ENCODE measurements at places on chromosomes 5 and 9.

- DNase-seq, result peak; percentile 93
Observed at GRCh38 chr9:78235762-78236550, at the start of gene CEP78. CEP78 (plus strand) TSS chr9:78236075; CDS start chr9:78236351, 276 bp downstream.

DNA sequence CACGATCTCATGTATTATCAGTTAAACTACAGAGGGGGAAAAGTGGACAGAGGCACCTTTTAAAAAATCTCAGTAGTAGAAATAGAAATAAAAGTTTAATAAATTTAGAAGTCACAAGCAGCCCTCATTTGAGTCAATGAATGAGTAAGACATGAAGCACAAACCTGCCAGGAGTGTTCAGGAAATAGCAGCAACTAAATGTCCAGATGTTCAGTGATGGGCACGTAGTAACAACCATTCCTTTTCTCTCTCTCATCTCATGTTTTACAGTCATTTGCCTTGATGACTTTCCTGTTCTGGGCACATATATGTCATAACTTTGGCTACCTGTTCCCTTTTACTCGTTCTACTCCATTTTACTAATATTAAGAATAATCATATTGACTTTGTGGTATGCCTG lies 17.7 kb downstream of the ISOC1 start:
- no peak for DNase-seq

DNA sequence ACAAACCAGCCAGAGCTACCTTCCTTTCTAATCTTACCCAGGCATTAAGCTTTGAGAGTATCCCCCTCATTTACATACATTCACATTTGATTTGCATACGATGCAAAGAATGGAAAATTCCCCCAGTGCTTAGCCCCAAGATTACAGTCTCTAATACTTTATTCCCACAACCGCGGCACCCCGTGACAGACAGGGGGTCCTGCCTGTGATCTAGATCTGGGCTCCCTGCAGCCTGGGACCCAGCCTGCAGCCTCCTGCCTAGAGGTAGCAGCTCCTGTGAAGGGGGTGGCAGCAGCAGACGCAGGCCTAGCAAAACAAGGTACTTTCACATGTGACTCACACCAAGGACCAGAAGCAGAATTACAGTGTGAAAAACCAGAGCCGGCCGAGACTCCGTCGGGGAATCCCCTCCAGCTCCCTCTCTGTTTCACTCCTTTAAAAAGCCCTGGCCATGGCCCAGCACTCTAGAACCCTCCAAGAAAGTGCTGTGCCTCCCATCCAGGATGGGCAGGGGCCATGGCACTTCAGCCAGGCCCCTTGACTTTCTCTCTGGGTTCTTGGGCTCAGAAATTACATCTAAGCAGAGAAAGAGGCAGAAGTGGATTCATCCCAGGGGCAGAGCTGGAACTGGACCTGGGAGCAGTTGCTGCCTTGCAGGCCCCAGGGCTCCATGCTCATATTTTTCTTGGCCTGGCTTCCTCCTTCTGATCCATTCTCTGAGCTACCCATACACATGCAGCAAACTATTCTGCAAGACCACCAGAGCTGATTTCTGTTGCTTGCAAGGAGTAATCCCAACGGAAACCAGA lies 14.0 kb upstream of the TCF7 start:
- DNase-seq, result peak; percentile 43

DNA sequence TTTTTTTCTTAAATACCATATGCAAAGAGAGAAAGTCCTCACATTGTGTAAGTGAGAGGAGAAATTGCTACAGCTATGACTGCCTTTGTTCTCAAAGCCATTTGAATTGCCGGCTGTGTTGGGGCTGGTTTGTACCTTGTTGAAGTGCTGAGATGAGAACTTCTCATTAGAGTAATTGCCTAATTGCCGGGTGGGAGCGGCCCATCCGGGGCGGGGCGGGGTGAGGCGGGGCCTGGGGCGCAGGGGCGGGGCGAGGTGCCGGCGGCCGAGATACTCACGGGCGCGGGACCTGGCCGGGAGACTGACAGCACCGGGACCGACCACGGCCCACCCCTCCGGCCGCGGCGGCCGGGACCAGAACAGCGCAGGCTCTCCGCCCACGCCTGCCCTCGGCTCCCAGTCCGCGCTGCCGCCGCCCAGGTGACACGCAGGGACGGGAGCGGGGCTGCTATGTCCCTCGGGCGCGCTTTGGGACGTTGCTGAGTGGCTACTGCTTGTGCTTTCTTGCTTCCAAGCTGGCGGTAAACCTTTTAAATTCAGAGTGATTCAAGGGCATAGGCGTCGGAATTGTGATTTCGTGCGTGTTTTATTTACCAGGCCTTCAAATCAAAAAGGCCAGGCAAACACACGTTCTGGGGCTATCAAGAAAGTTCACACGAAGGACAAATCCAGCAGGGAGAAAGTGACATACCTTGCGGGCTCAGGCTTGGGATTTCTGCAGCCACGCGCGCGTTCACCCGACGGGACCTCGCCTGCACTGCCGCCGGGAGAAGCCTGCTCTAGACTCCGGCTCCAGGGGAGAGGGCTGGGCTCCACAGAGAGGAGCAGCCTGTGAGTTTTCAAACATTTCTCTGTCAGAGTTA lies 269.1 kb downstream of the FANCC start:
- peak; percentile 87 for DNase-seq

DNA sequence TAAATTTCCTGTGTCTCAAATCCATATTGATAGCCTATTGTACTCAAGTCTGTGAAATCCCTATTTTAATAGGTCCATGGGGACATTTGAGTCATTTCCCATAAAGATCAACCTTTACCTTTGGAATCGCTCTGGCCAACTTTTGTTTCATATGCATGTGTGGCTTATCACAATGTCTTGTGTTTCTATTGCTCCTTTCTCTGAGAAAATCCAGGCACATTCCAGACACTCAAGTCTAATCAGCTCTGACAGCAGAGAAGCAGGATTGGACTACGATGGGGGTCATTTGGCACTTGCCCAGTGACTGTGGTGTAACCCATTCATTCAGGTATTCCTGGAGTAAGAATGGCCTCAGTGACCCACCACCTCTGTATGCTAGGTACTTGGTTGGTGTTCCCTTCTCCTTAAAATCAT lies 48.4 kb downstream of the ACTBL2 start:
- DNase-seq, result no peak

DNA sequence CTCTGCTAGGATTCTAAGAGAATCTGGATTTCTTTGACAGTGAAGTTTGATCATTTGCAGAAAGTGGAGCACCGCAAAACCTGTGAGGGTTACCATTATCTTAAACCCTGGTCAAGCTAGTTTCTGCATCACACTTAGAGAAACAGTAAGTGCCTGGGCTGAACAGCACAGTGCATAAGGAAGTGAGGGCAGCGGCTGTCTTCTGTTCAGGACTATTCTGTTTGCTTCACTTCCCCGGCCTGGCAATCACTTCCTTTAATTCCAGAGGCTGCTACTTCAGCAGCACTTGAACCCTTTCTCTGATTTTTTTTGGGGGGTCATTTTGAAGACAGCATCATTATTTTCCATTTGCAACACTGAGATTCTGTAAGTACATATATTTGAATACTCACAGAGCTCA lies 32.0 kb downstream of the SEMA6A start:
- DNase-seq, result no peak

GRCh38 chr5:8905021-8905420 lies 640.9 kb downstream of the SEMA5A start:
- DNase-seq, result no peak

DNA sequence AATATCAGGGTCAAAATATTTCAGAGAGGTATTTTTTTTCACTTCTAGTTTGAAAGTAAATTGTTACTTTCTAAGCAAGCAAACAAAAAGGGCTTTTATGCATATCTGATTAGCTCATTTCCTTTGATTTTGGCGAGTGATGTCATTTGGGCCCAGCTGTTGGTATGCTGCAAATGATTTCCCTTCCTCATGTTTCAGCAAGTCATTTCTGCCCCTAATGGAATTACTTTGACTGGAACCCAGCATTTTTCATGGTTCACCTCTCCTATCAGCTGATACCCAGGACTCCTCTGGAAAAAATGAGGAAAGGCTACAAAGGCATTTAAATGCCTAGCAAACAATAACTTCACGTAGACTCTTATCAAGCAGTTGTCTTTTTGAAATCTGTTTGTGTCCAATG lies 500.6 kb downstream of the EBF1 start:
- DNase-seq, result no peak

GRCh38 chr9:8960254-8960653 lies 1160.7 kb upstream of the DMAC1 start:
- DNase-seq, result no peak

DNA sequence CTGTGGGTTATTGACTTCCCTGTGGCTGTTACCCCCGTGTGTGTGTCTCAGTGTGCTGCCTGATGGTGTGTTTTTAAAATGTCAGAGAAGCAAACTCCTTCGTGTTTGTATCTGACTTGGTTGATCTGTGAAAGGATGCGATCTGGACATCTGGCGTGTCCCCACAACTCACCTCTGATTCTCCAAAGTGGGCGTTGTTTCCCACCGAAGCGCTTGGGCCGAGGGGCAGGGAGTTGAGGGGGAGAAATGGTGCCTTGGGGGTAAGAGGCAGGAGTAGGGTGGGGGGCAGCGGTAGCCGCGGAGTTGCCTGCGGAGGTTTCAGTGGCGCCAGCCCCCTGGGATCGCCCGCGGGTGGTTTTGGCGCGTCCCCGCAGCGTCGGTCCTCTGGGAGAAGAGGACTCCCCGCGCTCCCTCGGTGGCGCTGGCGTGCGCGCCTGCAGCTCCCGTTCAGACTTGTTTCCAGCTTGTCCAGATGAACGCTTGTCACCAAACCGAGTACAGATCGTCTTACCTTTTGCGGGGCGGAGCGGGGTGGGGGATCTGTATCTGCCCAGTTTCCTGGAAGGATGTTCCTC lies 1.1 kb downstream of the MAST4 start:
- peak; percentile 37 for DNase-seq

- no peak for DNase-seq
Observed at GRCh38 chr9:80143899-80144298, 572.1 kb downstream of the TLE4 start.

GRCh38 chr5:127411381-127411780 lies 106.1 kb upstream of the PRRC1 start:
- DNase-seq, result no peak

GRCh38 chr9:32326146-32326545 lies 58.3 kb upstream of the ACO1 start:
- no peak for DNase-seq

- DNase-seq, result no peak
Observed at GRCh38 chr5:171888051-171888481, 102.4 kb downstream of the SMIM23 start.

DNA sequence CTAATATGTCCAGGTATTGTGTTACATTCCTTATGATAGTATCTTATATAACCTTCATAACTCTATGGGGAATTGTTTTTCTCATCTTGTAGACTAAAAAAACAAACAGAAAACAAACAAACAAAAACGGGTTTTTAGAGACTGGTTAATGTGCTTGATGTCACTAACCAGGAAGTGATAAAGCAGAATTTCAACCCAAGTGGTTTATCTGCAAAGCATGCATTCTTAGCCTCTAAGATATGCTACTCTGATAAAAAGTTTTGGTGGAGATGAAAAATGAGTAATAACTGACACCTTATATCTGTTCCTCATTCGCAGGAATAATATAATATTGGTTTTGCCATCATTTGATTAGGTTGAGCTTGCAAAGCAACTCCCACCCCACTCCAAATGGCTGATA lies 53.4 kb downstream of the PUM3 start:
- no peak for DNase-seq

DNA sequence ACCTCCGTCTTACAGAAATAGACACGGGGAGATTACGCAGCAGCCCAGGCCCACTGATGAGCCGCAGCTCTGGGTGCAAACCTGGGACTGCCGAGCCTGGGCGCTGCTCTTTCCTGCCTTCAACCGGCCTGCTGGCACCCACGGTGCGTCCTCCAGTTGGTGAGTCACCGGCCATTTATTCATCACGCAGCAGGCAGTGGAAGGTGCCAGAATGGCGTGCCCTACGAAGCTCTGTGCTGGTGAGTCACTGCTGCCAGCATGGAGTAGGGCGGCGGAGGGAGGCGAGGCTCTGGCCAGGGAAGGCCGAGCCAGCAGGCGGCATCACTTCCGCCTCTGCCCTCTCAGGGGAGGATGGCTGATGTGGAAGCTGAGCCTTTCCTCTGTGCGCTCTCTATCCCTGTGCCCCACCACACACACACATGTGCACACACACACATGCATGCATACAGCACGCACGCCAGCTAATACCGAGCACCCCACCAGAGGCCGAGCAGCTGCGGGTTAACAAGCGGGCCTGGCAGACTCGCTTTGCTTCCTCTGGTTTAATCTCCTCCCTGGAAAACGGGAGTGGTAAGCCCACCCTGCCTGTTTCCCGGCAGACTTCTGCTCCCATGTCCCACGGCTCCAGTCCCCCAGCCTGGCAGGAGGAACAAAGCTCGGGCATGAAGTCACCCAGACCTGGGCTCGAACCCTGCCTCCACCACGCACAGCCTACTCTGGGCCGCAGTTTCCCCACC lies 39.2 kb downstream of the OLFM1 start:
- peak; percentile 90 for DNase-seq

Measured in SW480 (cell line).